ENCODE measurements at places on chromosomes 11 and 22.

GRCh38 chr11:116551576-116551975 is 221.2 kb downstream of the BUD13 start:
- DNase-seq, result no peak

- no peak for DNase-seq
Measured at GRCh38 chr11:33248416-33248971, 8.7 kb upstream of the HIPK3 start.

GRCh38 chr22:42313804-42314581 is 43.5 kb upstream of the TCF20 start:
- peak; percentile 27 for DNase-seq

GRCh38 chr11:63888170-63889086 is 28.5 kb downstream of the RCOR2 start:
- DNase-seq, result peak; percentile 77

- DNase-seq, result no peak
Measured at GRCh38 chr11:30579415-30580175, 6.6 kb downstream of the MPPED2 start.

GRCh38 chr11:34549271-34549670 is 35.7 kb upstream of the ELF5 start:
- DNase-seq, result no peak

DNA sequence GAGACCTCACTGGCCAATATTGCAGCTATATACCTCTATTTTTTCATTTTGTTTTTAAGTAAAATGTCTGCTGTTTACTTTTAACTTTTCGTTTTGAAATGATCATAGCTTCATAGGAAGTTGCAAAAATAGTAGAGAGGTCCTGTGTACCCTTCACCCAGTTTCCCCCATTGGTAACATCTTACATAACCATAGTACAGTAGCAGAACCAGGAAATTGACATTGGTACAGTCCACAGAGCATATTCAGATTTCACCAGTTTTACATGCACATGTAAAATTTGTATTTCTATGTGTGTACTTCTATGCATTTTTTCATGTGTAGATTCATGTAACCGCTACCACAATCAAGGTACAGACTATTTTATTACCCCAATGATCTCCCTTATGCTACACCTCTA is 3.8 kb downstream of the AMOTL1 start:
- DNase-seq, result no peak

- DNase-seq, result no peak
Measured at GRCh38 chr11:65538915-65539743, 14.2 kb downstream of the SCYL1 start.

DNA sequence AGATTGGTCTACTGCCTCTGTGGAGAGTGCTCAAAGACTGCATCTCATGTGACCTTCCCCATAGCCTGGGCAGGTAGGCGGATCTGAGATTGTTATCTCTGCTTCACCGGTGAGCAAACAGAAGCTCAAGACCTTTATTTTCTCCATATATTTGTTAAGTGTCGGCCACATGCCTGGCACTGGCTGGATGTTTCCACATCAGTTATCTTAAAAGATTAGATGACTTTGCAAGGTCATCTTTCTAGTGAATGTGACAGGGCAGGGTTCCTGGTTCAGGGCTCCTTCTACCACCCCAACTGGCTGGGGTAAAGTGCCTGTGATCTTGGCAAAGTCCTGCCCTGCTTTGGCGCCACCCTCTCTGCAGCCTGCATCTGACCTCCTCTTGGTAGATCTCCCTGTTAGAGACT is 125.0 kb downstream of the CCDC81 start:
- no peak for DNase-seq

- no peak for DNase-seq
Measured at GRCh38 chr11:70415191-70415590, 16.9 kb downstream of the CTTN start.

DNA sequence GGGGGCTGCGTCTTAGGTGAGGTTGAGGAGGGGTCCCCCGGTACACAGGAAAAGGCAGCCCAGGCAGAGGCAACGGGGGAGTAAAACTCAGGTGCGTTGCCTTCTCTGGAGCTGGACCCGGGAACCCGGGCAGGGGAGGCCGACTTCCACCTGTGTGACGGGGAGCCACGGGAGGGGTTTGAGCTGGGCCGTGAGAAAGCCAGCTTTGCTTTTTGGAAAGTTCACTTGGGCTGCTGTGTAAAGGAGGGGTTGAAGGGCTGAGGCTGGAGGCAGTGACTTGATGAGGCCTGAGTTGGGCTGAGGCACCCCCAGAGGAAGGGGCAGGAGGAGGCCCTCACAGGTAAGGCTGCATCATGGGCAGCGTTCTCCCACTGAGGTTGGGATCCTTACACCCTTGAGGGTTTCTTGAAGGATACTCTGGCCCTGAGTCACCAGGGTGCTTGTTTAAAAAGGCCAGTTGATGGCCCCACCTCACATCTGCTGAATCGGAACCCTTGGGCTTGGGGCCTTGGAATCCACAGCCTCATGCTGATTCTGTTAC is 47.2 kb downstream of the CHRDL2 start:
- no peak for DNase-seq

- DNase-seq, result no peak
Measured at GRCh38 chr11:26947904-26948639, 45.8 kb upstream of the FIBIN start.

GRCh38 chr11:35211952-35212351 is 73.0 kb downstream of the CD44 start:
- no peak for DNase-seq

DNA sequence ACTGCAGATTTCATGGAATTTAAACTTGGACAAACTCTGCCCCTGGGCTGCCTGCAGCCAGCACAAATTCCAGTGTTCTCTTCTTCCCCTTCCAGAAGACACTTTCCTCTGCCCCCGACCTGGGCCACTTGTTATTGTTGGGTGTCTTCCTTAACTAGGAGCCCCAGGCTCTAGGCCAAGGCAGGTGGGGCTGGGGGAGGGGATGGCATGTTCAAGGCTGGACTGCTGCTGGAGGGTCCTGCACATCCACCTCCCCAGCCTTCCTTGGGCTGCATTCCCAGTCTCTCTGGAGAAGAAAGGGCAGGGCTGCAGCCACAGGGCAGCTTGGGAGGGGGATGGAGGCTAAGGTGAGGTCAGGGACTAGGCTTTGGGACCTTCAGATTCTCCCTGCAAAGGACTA is 11.5 kb upstream of the SLC22A6 start:
- no peak for DNase-seq

DNA sequence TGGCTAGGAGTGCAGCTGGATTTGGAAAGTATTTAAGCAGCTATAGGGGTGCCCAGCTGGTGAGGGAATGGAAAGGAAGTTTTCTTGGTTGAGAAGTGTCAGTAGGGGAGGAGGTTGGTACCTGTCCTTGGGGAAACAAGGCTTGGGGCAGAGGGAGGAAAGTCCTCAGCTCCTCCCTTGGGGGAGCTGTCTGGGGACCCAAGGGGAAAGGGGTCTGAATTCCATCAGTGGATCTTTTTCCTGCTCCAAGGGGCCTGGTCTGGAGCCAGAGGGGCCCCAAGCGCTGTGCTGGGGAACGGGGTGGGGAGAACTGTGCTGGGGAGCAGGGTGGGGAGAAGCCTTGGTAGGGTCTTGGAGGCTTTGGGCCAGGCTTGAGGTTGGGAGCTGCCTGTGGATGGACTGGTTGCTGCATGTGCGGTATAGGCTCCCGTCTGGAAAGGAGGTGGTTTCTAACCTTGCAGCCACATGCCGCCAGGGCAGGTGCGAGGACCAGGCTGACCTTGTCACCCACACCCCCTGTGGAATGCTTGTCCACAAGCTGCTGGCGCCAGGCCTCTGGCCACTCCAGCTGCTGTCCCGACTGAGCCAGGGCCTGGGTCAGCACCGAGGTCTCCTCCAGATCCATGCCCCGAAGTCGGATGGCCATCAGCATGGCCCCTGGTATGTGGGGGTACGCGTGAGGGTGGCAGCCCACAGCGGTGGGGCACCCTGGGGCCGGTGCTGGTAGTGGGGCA is 963 bp downstream of the TYMP start:
- no peak for DNase-seq

DNA sequence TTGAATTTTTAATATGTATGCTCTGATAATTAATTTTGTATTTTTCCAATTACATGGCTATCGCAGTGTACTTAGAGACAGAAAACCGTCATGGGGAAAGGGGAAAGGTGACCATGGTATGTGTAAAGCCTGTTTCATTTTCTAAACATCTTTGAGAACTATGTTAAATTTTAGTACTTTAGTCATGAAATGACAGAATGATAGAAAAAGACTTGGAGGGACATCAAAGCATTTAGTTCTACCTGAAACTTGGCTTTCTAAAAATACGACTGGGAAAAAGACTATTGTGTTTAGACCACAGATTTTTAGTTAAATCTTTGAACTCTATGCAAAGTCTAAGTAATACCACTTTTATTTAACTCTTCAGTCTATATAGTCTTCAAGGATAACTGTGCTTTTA is 54.1 kb downstream of the MAML2 start:
- DNase-seq, result peak; percentile 45

DNA sequence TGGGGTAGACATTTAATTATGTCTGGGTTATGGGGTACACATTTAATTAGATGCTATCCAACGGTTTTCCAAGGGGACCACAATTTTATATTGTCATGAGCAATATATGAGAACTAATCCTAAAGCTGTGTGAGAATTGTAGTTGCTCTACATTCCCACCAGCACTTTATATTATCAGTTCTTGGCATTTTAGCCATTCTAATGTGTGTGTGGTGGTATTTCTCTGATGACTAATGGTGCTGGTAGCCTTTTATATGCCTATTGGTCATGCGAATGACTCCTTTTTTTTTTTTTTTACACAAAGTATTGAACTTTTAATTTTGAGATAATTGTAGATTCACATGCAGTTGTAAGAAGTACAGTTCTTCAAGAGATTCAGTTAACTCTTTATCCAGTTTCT is 26.2 kb downstream of the TMEM135 start:
- DNase-seq, result no peak

GRCh38 chr11:116518141-116518540 is 254.6 kb downstream of the BUD13 start:
- DNase-seq, result no peak

DNA sequence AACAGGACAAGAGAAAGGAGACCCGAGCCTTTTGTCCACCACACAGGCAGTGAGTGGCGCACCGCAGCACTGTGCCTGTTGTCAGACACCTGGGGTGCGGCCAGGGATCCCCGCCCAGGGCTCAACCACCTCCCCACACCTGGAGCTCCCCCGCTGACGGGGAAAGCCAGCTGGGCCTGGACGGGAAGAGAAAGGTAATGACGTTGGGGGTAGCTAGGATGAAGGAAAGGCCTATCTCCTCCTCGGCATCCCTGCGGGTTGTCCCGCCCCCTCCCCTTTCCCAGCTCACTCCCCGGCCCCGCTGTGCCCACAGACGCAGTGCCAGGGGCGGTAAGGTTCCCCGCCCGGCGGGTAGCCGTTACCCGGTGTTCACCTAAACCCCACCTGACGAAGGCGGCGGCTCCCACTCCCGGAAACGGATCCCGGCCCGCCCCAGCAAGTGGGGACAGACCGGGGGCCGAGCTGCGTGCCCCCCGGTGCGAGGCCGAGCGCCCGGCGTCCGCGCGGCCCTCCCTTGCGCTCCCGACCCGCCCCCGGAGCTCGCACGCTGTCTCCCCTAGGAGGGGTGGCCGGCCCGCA is 495 bp downstream of the HYOU1 start:
- DNase-seq, result peak; percentile 35

- DNase-seq, result no peak
Measured at GRCh38 chr11:117579161-117579560, 217.9 kb downstream of the DSCAML1 start.

GRCh38 chr11:101759771-101760450 is 154.9 kb upstream of the CEP126 start:
- no peak for DNase-seq

GRCh38 chr11:130381317-130381716 is 47.1 kb downstream of the ADAMTS8 start:
- DNase-seq, result no peak

DNA sequence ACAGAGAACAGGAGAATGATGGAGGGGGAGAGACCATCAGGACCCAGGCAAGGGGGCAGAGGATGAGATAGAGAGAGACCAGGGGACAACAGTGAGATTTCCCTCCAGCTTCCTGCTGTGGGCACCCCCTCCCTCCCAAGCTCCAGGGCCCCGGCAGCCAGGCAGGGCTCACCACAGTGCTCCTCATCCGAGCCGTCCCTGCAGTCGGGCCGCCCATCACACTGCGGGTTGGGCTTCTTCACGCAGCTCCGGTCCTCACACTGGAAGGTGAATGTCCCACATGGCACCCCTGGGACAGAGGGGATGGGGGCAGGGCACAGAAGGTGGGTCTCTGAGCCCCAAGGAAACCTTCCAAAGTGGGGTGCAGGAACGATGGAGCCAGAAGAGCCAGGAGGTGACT is 19.2 kb downstream of the KCTD17 start:
- DNase-seq, result no peak

DNA sequence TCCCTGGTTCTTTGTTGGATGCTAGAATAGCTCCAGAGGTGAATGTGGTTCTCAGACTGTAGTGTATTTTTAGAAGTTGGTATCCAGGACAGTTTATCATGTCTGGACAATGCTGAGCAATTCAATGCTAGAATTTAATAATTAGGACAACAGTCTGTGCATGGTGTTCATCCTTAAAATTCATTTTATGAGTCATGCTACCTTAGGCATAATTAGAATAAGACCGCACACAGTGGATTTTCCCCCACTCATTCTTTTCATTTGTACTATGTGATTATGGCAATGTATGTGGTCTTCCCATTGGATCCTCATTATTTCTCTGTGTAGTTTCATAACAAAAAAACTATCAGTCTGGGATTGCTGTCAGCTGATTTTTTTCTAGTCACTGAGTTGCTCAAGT is 196.7 kb downstream of the ARHGAP42 start:
- no peak for DNase-seq

DNA sequence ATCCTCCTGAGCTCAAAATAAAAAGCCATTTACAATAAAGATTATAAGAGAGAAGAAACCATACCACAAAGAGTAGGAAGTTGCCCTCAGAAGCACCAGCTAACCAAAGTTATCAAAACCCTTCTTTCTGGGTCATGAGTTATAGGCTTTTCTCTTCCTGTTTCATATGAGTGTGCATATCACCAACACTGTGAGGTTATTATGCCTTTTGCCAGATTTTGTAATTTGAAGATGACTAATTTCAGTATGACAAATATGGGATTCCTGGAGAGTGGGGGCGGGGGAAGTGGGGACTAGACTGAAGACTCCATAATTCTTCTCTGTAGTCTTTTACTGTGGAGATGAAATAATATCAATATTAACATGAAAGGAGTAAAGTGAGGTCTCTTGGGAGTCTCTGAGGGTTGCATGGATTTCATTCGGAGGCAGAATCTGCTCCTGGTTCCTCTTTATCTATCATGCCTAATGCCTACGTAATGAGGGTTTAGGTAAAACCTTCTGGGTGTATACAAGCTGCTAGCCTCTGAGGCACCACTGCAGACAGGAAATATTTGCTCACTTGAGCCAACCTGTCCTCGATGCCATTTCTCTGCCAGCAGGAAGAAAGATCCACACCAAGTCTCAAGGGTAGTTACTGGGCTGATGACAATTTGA is 2.1 kb downstream of the LPXN start:
- peak; percentile 87 for DNase-seq

GRCh38 chr22:47798229-47798628 is 1035.8 kb downstream of the TBC1D22A start:
- DNase-seq, result no peak

GRCh38 chr11:12503039-12503484 is 125.7 kb downstream of the PARVA start:
- no peak for DNase-seq

GRCh38 chr22:44532552-44532951 is 34.5 kb upstream of the RTL6 start:
- DNase-seq, result no peak

- DNase-seq, result no peak
Measured at GRCh38 chr11:128809128-128809527, 58.0 kb downstream of the KCNJ1 start.

Data from activated CD4-positive, alpha-beta T cell treated with anti-CD3 and anti-CD28 coated beads, Interleukin-10, Interleukin-2, amounts not matched to agents 100 ng/mL and 50 ng/mL, durations not matched to agents 16 hours and 8 hours (primary cell).